ENCODE measurements at places on chromosomes 5 and 9.

DNA sequence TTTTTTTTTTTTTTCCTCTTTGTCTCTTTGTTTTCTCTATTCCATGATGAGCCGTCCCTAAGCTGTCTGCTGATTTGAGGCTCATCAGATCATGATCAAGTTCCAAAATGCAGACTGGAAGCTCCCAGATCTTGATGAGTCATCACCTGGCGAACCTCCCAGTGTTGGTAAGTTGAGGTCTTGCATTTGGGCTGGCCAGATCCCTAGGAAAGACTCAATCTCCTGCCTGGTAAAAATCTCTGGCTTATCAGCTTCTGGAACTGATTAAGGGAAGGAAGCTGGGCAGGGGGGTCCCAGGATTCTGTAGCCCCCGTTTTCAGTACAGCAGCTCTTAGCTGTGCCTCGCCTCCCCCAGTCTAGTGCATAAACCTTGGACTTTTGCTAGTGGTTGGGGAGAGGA, 69.0 kb downstream of the TSPAN17 start:
- DNase-seq = no peak

- DNase-seq = no peak
Observed at GRCh38 chr5:158642879-158643278, 456.8 kb downstream of the EBF1 start.

- DNase-seq = no peak
Observed at GRCh38 chr5:180832638-180833068, 28.4 kb downstream of the ZFP62 start.

DNA sequence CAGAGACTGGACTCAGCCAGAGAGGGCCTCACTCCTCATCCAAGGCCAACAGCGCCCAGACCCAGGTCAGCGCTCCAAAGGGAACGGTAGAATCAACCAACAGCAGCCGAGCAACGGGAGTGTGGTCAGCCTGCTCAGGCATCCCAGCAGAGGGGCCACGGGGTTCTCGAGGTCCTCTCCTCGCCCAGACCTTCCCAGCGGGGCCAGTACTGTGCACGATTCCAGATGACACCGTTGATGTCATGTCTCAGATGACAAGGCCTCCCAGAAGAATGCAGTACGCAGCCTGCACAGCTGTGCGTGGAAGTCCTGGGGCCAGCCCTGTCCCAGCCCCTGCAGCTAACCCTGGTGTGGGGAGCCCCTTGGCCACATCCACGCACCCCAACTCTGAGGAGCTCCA, 141.0 kb upstream of the PPP1R26 start:
- no peak for DNase-seq

DNA sequence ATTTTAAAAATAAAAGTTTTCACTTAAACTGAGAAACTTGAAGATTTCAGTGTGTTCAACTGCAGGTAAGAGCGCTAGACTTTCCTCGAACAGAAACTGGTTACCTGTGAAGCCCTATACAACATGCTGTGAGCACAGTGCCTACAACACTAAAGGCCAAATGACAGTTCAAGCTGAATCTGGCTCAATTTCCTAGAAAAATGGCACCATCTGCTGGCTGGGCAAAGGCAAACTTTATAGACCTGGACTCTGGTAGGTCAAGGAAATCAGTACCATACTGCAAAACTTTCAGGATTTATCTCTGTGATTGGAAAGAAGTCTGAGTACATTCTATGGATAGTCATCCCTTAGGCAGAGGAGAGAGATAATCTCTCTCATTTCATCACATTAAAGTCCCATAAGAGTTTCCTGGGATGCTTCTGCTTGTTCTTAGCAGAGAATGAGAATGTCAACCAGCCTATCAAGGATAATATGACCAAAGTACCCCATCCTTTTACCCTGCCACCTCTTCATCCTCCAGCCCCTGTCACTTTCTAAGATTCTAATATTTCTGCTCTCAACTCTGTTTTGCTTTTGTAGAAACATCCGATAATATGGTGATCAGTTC, 31.8 kb upstream of the FOXB2 start:
- DNase-seq = no peak

GRCh38 chr5:99900302-99900852, 634.8 kb upstream of the FAM174A start:
- no peak for DNase-seq

- DNase-seq = no peak
Observed at GRCh38 chr9:107215381-107215780, 67.7 kb upstream of the RAD23B start.

DNA sequence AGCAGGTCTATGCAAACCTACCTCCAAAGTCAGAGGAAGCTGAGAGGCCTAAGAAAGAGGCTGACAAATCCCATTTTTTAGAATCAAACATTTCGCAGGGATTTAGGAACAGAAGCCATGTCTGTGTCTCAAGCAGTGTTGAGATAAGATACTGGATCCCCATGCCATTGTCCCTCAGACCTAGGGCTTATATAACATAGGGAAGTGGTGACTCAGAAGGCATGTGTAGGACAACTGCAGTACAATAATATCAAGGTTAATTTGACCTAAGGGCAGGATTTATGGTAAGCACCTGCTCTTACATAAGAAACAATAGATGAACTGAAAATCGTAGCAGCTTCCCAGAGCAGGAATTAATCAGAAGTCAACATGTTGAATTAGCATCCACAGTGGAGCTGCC, 459.4 kb downstream of the ANXA1 start:
- no peak for DNase-seq

DNA sequence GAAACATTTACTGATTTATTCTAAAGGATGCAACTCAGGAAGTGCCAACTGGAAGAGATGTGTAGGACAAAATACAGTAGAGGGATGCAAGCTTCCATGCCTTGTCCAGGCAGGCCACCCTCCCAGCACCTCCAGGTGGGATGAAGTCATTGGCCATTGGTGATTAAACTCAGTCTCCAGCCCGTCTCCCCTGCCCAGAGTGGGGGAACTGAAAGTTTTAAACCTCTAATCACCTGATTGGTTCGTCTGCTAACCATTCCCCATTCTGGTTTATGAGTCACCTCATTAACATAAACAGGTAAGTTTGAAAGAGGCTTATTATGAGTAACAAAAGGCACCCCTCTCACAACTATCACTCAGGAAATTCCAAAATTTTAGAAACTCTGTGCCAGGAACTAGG, 8.1 kb downstream of the TNFAIP8 start:
- DNase-seq = no peak

DNA sequence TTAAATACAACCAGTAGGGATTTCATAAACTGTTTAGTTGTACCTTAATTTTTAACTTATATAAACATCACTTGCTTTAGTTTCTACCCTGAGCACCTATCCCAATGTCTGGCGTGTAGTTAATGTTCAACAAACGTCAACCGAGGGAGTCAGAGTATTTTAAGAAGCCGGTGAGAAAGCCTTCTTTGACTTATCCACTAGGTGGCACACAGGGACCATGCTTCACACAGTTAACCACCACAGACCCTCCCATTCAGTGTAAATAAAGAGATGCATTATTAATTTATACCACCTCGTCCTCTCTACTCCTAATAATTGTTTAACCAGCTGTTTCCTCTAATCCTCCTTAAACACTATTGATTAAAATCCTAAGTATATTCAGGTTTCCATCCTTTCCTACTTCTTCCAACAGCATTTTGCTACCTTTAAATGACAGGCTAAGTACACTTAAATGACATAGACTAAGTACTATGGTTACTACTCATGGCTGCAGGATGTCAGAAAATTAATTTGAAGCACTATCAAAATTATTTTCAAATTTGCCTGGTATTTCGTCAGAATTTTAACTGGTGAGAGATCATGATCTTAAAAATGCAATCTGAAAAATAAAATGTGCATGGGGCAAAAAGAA, 2.3 kb downstream of the HAPLN1 start:
- DNase-seq = no peak

- no peak for DNase-seq
Observed at GRCh38 chr5:156036640-156037039, 290.3 kb upstream of the SGCD start.

DNA sequence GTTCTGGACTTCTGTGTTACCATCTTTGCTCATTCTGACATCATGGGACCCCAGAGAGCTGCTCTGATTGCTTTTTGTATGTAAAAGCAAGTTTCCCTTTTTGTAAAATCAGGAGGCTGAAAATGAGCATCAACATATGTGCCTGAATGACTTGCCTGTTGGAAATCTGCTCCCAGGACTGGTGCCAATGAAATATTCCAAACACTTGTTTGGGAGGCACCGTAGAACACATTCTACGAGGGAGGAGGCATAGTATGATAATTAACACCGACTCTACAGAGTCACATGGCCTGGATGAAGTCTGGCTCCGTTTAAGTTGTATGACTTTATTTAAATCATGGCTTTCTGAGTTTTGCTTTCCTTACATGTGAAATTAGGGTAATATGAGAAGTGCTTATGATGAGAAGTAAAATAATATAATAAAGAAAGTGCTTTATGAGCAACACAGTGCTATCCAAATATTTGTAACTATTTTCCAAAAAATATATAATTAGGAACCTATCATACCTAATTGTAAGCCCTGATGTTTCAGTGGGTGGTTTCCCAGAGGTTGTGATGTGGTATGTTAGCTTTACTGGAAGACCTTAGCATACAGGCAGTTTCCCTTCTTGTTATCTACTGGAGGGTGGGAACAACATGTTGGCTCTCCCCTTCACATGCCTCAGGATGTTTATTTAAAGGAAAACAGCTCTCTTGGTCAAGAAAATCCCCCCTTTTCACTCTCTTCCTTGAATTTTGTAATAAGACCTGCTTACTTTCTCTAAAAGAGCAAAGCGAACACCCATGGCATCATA, 238.1 kb downstream of the FBXL7 start:
- DNase-seq = no peak

GRCh38 chr5:87944553-87945285, 323.9 kb downstream of the TMEM161B start:
- no peak for DNase-seq

- no peak for DNase-seq
Observed at GRCh38 chr5:75951158-75951557, 132.0 kb upstream of the SV2C start.

- DNase-seq = no peak
Observed at GRCh38 chr9:84851935-84852585, 182.5 kb downstream of the NTRK2 start.

GRCh38 chr9:69516353-69517322, 155.5 kb downstream of the APBA1 start:
- DNase-seq = no peak

GRCh38 chr9:69573651-69574050, 98.5 kb downstream of the APBA1 start:
- DNase-seq = no peak

DNA sequence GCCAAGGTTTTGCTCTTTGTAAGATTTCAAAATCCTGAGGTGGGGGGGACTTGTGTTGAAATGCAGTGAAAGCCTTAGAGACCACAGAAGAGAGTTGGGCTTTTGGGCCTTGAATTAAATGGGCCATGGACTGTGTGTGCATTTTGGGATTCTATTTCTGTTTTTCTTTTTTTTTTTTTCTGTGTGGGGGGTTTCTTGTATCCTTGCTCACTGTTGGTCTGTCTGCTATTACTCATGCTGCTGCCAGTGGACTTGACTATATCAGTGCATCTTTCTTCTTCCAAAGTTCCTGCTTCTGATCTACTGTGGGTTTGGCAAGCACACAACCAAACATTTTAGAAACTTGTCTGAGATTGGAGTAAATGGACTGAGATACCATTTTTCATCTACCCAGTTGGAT, 344.9 kb downstream of the ARL15 start:
- DNase-seq = no peak

- DNase-seq = no peak
Observed at GRCh38 chr9:35818341-35818740, 3.5 kb upstream of the HINT2 start.

GRCh38 chr9:107547772-107548297, 58.3 kb upstream of the KLF4 start:
- DNase-seq = no peak

DNA sequence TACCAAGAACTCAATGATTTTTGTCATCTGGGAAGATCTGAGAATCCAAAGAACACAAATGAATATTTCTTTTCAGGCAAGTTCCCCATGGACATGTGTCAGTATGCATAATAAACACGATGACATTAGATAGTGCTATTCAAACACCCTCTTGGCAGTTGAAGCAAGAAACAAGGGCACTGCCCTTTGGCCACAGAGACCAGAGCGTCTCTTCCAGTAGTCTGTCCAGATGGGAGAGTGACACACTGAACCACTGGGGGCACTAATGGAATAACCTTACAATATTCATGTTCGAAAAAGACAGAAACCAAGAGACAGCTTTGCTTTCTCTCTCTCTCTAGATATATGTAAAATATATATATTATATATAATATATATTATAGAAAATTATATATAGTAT, 301.9 kb downstream of the CTNND2 start:
- no peak for DNase-seq

DNA sequence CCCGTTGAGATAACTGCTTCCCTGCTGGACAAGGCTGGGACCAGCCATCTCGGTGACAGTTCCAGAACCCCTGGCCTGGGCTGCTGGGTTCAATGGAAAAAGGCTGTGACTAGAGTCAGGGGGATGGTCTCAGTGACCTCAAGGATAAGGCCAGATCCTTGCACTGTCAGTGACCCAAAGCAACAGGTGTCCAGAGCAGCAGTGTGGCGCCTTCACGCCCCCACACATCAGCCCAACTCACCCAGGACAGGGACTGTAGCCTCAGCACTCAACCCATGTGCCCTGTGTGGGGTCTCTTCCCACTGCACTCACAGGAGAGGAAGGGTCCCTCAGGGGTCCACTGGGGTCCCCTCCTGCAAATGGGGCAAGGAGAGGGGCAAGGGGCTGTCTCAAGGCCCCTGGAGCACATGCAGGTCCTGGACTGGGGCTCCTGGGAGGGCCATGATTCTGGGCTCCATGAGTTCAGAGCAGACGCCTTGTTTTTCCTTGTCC, 698 bp upstream of the LCN2 start:
- DNase-seq = no peak

DNA sequence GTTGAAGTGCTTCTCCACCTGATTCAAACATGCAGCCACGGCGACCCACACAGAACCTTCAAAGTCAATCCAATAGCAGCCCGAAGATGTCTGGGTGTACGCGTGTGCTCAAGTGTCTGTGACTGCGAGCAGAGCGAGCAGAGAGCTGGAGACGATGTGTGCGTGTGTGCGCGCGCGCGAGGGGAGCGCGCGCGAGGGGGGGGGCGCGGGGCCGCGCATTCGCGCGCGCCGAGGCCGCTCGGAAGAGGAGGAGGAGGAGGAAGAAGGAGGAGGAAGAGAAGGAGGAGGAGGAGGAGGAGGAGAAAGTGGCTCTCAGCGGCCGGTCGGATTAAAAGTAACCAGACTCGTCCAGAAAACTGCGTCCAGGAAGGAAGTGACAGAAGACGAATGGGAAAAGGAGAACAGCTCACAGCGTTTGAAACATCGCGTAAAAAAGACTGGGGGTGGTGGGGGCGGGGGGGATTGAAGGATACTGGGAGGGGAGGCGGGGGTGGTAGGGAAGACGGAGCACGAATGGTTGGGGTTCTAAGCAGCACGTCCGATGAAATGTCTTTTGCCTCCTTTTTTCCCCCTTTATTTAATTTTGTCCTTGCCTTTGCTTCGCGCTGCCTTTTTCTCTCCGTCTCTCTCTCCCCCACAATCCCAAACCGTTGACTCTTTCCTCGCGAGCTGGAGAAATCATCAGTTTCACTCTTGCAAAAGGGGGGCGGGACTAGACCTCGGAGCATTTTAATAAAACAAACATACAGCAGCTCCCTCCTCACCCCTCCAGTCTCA, at the start of gene MEF2C:
Gene MEF2C (minus strand): TSS at position 126 of the 777 bp plus-strand sequence. CDS start 59,396 bp downstream, outside the sequence.
- peak; percentile 21 for DNase-seq

- no peak for DNase-seq
Observed at GRCh38 chr9:1173993-1174392, 123.8 kb downstream of the DMRT2 start.

GRCh38 chr5:144406442-144406841, 235.8 kb downstream of the KCTD16 start:
- DNase-seq = no peak

All from esophagus squamous epithelium (tissue), 5 donors.